ENCODE measurements at places on chromosomes 6 and 20.

- no peak overlapping the region for H3K27ac ChIP-seq
- H3K4me1 ChIP-seq, result peaks cover 19% of the 10 kb centered on the region
- H3K4me3 ChIP-seq, result no peak overlapping the region
- H3K36me3 ChIP-seq, result no peaks in the 10 kb centered on the region
- no peak for DNase-seq
Observed at GRCh38 chr20:49485563-49485962, 3.1 kb upstream of the KCNB1 start.

DNA sequence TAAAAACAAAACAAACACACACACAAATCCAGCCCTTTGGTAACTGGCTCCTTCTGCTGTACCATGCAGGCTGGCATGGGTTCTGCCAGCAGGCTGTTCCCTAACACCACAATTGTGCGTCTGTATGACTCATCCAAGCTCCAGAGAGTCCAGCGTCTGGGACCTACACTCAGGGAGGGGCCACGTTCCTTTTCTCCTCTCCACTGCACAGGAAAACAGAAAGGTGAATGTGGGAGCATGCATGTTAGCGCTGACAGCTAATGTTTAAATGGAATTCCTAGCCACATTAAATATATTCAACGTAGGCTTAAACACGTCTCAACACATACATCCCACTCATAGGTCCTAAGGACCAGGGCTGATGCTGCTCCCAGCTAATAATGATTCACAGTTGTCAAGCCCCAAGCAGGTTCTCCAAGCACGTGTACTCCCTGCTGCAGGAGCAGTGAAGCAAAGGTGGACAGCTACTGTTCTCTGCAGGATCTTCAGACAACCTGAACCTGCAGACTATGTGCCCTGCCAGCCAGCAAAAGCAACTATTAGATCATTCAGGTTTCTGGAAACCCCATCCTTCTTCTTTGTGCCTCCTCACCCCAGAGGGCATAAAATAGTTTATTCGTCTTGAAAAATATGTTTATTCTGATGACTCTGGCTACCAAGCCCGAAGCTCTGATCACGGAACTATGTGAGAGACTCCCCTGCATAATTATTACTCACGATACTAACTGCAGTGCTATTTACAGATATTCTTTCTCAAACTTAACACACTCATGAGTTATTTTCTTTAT is 20.9 kb downstream of the MAP1LC3A start:
- H3K27ac ChIP-seq, result no peak overlapping the region
- no peak overlapping the region for H3K4me3 ChIP-seq
- peak; percentile 80 for DNase-seq
- H3K4me1 ChIP-seq, result peaks cover 22% of the 10 kb centered on the region
- no peaks in the 10 kb centered on the region for H3K27me3 ChIP-seq
- H3K36me3 ChIP-seq, result peaks cover 18% of the 10 kb centered on the region

- no peaks in the 10 kb centered on the region for H3K36me3 ChIP-seq
- H3K4me1 ChIP-seq, result peaks cover 17% of the 10 kb centered on the region
- no peak overlapping the region for H3K27ac ChIP-seq
Observed at GRCh38 chr6:14440940-14441781, 323.6 kb downstream of the CD83 start.

- H3K4me1 ChIP-seq, result no peaks in the 10 kb centered on the region
- H3K36me3 ChIP-seq, result no peaks in the 10 kb centered on the region
- no peak overlapping the region for H3K4me3 ChIP-seq
- H3K27ac ChIP-seq, result no peak overlapping the region
Observed at GRCh38 chr6:123215211-123215610, 219.2 kb downstream of the CLVS2 start.

- no peaks in the 10 kb centered on the region for H3K27me3 ChIP-seq
- H3K4me1 ChIP-seq, result peaks cover 3% of the 10 kb centered on the region
- no peak for DNase-seq
- no peak overlapping the region for H3K4me3 ChIP-seq
Observed at GRCh38 chr20:50520222-50520880, 10.2 kb downstream of the PTPN1 start.

GRCh38 chr6:135163440-135163738 is 17.7 kb upstream of the MYB start:
- no peak overlapping the region for H3K27ac ChIP-seq
- H3K36me3 ChIP-seq, result no peaks in the 10 kb centered on the region

DNA sequence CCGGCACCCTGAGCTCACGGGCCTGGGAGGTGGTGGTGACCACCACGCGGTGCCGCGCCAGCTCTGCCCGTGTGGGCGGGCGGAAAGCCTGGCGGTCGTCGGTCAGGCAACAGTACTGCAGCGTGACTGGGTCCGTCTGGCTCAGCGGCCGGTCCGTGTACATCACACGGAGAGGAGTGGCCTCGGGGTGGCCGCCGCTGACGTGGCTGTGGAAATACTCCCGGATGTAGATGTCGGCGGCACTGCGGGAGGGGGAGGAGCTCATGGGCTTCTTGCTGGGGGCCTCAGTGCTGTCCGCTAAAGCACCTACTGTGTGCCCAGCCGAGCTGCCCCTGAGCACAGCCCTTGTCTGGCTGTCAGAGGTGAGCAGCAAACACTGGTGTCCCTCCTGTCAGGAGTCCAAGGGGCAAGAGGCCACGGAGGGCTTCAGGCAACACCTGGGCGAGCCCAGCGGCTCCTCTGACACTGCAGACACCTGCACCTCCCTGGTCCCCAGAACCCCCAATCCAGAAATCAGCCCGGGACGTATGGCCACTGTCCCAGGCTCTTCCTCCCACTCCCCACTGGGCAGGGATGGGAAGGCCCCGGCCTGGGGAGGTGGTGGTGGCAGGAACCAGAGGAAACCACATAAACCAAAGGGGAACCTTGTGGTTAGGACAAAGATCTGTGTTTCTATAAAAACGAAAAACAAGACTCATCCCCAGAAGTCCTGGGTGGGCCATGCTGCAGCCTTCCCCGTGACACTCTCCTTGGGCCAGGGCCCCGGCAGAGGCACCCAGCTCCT is 6.5 kb downstream of the HELZ2 start:
- H3K27ac ChIP-seq, result no peak overlapping the region
- no peaks in the 10 kb centered on the region for H3K27me3 ChIP-seq
- peak; percentile 74 for DNase-seq
- H3K4me3 ChIP-seq, result no peak overlapping the region
- H3K36me3 ChIP-seq, result peaks cover 26% of the 10 kb centered on the region
- H3K4me1 ChIP-seq, result no peaks in the 10 kb centered on the region

DNA sequence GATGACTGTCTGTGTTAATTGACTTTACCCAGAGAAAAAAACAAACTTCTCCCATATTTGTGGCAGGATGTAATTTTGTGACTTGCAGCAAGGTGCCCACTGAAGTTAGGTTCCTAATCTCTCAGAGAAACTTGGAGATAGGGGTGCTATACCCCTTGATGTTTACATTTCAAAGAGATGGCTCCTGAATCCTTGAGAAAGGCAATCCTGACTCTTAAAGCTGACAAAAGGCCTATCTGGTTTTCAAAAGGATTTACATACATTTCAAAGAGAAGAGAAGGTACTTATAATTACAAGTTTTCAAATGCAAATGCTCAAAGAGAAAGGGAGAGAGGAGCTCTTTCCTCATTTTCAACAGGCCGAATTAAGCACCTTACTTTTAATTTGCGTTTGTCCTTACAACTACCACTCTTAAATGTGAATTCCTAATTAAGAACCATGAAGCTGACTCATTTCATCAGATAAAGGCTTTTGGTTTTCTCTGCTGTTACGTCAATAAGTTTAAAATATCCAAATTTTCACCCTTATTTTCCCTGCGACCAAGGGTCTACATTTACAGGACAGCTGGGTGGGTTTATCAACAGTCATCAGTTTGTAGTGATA is 711.8 kb upstream of the MAP3K7 start:
- H3K36me3 ChIP-seq, result no peaks in the 10 kb centered on the region
- H3K4me3 ChIP-seq, result no peak overlapping the region
- H3K27ac ChIP-seq, result no peak overlapping the region
- DNase-seq, result no peak

- H3K4me3 ChIP-seq, result no peak overlapping the region
- no peak overlapping the region for H3K27ac ChIP-seq
- H3K36me3 ChIP-seq, result peaks cover 7% of the 10 kb centered on the region
Observed at GRCh38 chr20:63772781-63773518, 33.4 kb downstream of the SLC2A4RG start.
